NB4 (cell line): ENCODE measurements at places on chromosomes 3 and 15.

GRCh38 chr15:40242601-40243000 lies 3.7 kb downstream of the PAK6 start:
- no peak for DNase-seq

DNA sequence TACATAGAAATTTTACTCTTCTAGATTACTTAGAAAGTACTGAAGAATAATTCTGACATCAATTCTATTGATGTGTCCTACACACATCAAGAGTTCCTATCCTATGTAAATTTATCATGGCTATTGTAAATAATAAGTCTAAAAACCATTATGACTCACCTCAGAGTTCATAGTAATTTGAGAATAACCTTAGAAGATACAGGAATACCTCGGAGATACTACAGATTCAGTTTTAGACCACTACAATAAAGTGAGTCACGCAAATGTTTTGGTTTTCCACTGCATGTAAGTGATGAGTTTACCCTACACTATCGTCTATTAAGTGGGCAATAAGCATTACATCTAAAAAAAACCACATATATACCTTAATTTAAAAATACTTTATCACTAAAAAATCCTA lies 74.8 kb downstream of the NR1I2 start:
- no peak for DNase-seq

DNA sequence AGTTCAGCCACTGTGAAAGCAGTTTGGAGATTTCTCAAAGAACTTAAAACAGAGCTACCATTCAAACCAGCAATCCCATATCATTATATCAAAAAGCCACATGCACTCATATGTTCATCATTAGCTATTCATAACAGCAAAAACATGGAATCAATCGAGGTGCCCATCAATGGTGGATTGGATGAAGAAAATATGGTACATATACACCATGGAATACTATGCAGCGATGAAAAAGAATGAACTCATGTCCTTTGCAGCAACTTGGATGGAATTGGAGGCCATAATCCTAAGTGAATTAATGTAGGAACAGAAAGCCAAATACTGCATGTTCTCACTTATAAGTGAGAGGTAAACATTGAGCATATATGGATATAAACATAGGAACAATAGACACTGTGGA lies 32.1 kb downstream of the IMPG2 start:
- no peak for DNase-seq

DNA sequence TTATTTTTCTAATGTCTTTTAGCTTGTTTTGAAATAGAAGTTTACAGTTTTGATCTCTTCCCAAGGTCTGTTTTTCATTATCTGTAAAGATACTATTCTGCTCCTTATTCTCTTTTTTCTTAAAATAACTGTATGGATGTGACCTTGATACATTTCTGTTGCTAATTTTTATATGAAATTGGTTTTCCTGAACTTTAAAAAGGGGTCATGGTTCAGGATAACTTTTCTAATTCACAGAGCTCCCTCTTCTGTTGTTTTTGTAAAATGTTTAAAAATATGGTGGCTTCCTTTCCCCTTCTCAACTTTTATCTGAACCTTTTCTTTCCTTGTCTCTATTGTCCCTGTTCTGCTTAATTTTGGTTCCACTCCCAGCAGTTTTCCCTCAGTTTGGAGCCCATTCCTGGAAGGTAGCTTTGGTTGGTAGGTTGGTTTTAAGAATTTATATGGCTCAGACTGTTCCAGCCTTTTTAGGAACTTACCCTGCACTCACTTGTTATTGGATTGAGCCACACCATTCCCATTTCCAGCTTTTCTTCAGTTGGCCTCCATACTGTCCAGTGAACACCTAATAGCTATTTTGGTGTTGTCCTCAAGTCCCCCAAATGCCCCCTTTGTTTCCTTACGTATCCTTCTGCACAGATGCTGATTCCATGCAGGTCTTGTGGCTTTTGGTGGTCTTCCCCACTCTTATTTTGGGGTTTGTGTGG lies 70.3 kb downstream of the SLMAP start:
- peak; percentile 18 for DNase-seq

- DNase-seq = no peak
Observed at GRCh38 chr15:55714064-55714463, 28.9 kb downstream of the PRTG start.

DNA sequence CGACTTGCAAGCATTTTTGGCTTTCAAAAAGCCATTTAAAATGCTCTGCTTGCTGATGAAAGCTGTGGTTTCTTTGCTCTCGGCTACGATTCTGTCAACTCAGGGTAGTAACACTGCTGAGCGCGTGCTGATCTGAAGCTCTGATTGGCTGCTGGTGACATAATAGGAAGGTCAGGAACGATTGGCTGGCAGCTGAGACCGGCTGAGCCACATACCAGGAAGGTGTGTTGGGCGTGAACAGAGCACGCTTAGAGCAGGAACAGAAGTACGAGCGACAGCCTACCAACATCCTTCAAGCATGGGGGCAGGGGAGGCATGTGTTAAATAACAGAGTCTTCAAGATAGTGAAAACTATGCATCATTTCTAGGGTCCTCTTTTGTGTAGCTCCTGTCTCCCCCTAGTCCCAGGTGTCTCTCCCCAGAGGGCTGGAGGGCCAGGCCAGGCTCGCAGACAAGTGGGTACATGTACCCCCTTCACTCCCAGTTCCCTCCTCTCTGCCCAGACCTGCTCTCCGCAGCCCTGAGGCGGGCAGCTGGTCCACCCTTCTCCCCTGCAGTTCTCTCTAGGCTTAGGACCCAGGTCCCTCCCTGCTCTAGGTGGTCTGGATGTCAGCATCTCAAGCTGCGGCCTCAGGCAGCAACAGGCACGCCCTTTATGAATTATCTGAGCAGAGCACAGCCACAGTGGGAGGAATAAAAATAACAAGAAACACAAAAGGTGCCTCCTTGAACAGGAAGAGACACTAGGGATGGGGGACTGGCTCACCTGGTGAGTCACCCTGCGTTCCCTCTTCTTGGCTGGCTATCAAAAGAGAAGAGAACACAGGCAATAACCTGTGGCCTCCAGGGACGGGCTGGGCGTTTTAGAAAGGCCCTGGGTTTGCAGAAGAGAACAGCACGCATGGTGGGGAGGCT lies 76.0 kb downstream of the TAMM41 start:
- DNase-seq = peak; percentile 74

- DNase-seq = no peak
Observed at GRCh38 chr15:63475707-63476106, 28.7 kb upstream of the USP3 start.

- DNase-seq = no peak
Observed at GRCh38 chr3:4515916-4516579, 22.9 kb downstream of the ITPR1 start.

GRCh38 chr3:114411811-114412803 lies 118.3 kb downstream of the TIGIT start:
- no peak for DNase-seq

- DNase-seq = peak; percentile 56
Observed at GRCh38 chr3:63349583-63350573, 71.8 kb downstream of the SYNPR start.

GRCh38 chr3:86982883-86983282 lies 8.1 kb downstream of the VGLL3 start:
- DNase-seq = no peak

- no peak for DNase-seq
Observed at GRCh38 chr3:4841776-4842440, 137.3 kb upstream of the BHLHE40 start.

- DNase-seq = no peak
Observed at GRCh38 chr15:90191344-90191687, 9.8 kb upstream of the SEMA4B start.

GRCh38 chr3:127166501-127167065 lies 26.3 kb upstream of the PRR23E start:
- no peak for DNase-seq

- DNase-seq = peak; percentile 39
Observed at GRCh38 chr15:30859091-30859874, 44.4 kb upstream of the FAN1 start.

DNA sequence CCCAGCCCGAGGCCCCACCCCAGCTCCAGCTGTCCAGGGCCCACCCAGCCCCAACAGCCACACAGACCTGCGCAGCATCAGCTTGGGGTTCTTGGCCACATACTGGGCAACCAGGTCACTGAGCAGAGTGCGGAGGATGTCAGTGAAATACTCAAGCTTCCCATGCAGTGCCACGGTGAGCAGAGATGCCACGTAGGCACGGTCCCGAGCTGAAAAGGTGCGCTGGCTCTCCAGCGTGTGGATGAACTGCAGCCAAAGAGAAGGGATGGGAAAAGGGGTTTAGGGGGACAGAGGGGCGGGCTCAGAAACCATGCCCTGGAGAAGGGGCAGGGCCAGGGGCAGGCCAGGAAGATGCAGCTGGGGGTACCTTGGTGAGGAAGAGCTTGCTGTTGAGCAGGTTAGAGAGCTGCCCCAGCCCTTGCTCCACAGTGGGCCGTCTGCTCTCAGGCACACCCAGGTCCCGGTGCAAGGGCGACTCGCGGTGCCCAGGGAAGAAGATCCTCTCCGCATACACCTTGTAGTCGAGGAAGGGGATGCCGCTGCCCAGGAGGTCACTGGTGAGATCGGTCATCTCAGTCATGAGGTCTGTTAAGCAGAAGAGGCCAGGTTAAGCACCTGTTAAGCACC lies 17.4 kb downstream of the PLXNB1 start:
- DNase-seq = no peak

DNA sequence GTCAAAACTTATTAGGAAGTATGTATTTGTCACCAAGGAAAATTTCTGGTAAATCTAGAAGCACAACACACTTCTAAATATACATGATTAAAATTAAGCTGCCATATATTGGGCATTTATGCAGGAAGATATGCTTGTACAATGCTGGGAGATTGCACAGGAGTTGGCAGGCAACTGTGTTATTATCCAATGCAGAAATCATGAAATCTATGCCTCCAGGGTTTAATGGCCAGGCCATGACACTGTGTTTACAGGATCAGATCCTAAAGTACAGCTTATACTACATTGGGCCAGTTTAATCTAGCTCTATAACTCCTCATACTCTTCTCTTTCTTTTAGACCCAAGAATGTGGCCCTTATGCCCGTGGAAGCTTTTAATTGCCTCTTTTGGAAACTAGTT lies 391.4 kb upstream of the DPH6 start:
- DNase-seq = no peak

DNA sequence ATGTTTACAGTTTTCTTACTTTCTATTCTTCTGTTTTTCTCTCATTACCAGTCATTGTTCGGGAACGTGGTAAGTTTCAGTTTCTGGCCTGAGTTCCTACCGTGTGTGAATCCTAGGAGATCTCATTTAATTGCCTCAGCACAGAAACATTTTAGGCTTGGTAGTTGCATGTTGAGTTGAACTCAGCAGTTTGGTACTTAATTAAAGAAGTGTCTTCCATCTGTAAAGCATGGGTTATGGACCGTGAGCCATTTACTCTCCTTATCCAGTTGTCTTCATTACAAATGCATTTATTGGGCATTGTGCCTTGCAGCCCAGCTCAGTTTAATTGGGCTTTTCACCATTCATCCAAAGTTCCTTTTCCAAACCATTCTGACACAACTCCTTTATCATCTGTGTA lies 142.1 kb upstream of the CHRM5 start:
- DNase-seq = no peak

- peak; percentile 10 for DNase-seq
Observed at GRCh38 chr15:97984157-97984556, 23.7 kb downstream of the ARRDC4 start.

DNA sequence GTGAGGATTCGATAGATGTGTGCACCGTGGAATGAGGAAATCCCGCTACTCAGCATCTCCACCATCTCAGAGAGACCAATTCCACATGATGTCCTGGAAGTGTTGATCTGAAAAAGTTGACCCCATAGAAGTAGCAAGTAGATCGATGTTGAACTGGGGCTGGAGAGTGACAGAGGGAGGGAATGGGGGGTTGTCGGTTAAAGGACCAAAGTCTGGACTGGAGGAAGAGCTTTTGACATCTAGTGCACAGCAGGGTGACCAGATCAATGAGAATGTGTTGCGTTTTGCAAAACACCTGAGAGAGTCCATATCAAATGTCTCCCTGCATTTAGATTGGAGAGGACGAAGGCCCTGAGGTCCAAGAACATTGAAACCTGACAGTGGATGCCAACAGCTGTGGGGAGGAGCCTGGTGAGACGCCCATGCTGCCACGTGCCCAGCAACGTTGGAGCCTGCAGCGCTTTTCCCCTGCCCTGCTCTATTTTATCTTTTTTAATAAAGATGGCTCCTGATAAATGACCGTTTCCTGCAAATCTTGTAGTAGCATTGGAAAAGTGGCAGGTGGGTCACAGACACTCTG lies 30.1 kb upstream of the RPL32 start:
- no peak for DNase-seq

DNA sequence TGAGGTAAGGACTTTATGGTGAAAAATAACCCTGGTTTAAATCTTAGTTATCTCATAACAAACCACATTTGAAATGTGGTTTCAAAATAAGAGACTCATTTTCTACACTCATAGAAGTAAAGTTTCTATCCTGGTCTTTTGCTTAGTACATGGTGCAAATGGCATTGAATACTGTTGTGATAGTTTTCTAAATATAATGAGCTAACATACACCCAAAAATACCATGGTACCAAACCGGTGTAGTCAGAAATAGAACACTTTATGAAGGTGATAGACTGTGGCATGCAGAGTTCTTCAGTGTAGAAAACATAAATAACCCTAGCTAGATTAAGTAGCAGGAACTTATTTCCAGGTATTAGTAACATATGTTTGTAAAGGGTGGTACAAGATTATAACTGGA lies 629.4 kb downstream of the PLOD2 start:
- DNase-seq = no peak

DNA sequence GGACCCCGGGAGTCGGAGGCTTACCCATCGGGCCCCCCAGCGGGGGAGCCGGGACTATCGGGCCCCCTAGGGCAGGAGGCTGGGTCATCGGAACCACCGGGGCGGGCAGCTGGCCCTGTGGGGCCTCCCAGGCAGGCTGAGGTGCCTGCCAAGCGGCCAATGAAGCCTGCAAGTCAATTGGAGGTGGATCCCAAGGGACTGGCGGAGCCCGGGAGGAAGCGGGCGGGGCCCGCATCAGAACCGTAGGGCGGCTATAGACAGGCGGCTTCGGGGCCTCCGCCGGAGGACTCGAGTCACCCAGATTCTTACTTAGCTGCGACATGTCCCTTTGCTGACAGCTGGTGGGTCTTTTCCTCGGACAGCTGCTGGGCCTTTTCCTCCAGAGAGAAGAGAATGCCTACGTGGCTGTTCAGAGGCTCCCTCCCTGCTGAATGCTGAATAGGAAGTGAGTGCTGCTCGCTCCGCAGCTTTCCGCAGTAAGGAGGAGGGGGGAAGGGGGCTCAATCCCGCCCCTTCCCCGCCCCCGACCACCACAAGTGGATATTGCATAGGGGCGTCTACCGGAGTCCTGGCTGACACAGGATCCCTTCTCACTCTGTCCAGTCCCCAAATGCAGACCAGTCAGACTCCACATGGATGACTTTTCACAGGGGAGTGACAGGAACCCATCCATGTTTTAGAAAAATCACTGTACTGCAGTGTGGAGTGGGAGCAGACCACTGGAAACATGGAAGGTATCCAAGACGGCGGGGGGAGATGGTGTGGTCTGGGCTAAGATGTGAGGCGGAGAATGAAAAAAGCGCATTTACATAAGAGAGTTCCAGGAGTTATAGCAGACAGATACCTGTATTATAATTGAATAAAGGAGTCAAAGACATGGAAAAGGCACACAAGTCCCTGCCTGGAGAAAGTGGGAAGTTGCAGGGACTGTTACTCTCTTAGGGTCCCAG lies at the start of gene MAGEL2:
Gene MAGEL2, minus strand, starts transcription at position 447 of the 950 bp plus-strand sequence. Its CDS starts 125 bp downstream, at position 322.
- DNase-seq = peak; percentile 4
